Esophagus mucosa (tissue), 1 donor: ENCODE measurements at places on chromosomes 6 and 20. TPM values are rescaled to one million over a fixed set of nuclear protein-coding genes. Genes with fewer than 3 reads are reported as not detected.

Gene MCUR1
- 24.6 TPM for total RNA-seq

Gene SLC35D3
- not detected for total RNA-seq

Gene BACH2
- 0.76 TPM for total RNA-seq

Gene KCNS1
- total RNA-seq, result 0.40 TPM

Gene AKAP7
- total RNA-seq, result 2.7 TPM

Gene ANKRD66
- total RNA-seq, result not detected

Gene SLA2
- total RNA-seq, result 0.12 TPM

Gene MLN
- total RNA-seq, result not detected

Gene ZBTB46
- 1.7 TPM for total RNA-seq

Gene VIP
- not detected for total RNA-seq

Gene SALL4
- total RNA-seq, result 0.44 TPM

Gene AVP
- not detected for total RNA-seq

Gene SNAI1
- 0.36 TPM for total RNA-seq

Gene LHFPL5
- total RNA-seq, result not detected

Gene SPTLC3
- total RNA-seq, result 9.0 TPM

Gene APCDD1L
- total RNA-seq, result 0.16 TPM

Gene EYS
- not detected for total RNA-seq

Gene CST4
- not detected for total RNA-seq

Gene OR11A1
- total RNA-seq, result not detected

Gene ABHD16B
- total RNA-seq, result not detected

Gene RIPOR3
- total RNA-seq, result 1.2 TPM

Gene AMD1
- total RNA-seq, result 80.8 TPM

Gene TOX2
- 1.2 TPM for total RNA-seq

Gene TNNC2
- total RNA-seq, result not detected

Gene C2
- total RNA-seq, result 2.9 TPM

Gene IPCEF1
- total RNA-seq, result 1.8 TPM

Gene MLIP
- 8.5 TPM for total RNA-seq

Gene C6orf52
- 0.84 TPM for total RNA-seq

Gene NOX3
- total RNA-seq, result not detected

Gene CD93
- total RNA-seq, result 7.9 TPM

Gene TGM2
- 9.6 TPM for total RNA-seq

Gene PLCB1
- total RNA-seq, result 2.7 TPM

Gene EYA2
- total RNA-seq, result 27.7 TPM

Gene RAMACL
- total RNA-seq, result 0.88 TPM

Gene NKX2-4
- total RNA-seq, result not detected

Gene DYNLT2
- total RNA-seq, result 0.84 TPM

Gene TTI1
- 8.1 TPM for total RNA-seq

Gene BNIP5
- not detected for total RNA-seq

Gene LGSN
- total RNA-seq, result not detected

Gene TENT5A
- 2.9 TPM for total RNA-seq

Gene DSP
- total RNA-seq, result 1,306 TPM

Gene SLC13A3
- total RNA-seq, result 0.92 TPM

Gene CAP2
- total RNA-seq, result 3.0 TPM

Gene POM121L2
- not detected for total RNA-seq

Gene TREM2
- total RNA-seq, result 1.7 TPM

Gene DNMT3B
- 0.84 TPM for total RNA-seq

Gene OR2B6
- not detected for total RNA-seq
